ENCODE measurements at places on chromosomes 2 and 18. TPM values are rescaled to one million over a fixed set of nuclear protein-coding genes. Genes with fewer than 3 reads are reported as not detected.

DNA sequence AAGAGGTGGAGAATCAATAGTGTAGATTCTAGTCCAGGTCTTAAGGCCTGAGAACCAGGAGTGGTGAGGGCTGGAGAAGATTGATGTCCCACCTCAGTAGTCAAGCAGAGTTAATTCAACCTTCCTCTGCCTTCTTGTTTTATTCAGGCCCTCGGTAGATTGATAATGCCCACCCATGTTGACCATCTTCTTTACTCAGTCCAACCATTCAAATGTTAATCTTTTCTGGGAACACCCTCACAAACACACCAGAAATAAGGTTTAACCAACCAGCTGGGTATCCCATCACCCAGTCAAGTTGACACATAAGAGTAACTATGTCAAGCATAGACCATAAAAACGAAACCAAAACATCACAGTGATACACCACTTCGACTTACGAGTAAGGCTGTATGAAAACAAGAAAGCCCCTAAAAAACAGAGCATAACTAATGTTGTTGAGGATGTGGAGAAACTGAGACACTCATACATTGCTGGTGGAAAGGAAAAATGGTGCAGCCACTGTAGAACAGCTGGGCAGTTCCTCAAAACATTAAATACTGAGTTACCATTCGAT, 57.5 kb downstream of the SLC35F5 start:
- DNase-seq, result no peak
- peaks cover 2% of the 10 kb centered on the region for H3K36me3 ChIP-seq
- no peaks in the 10 kb centered on the region for H3K27me3 ChIP-seq
- no peak overlapping the region for H3K27ac ChIP-seq
- H3K4me1 ChIP-seq, result peaks cover 33% of the 10 kb centered on the region

GRCh38 chr2:49770919-49771318, 616.6 kb upstream of the FSHR start:
- no peaks in the 10 kb centered on the region for H3K4me1 ChIP-seq
- H3K4me3 ChIP-seq, result no peak overlapping the region
- no peaks in the 10 kb centered on the region for H3K36me3 ChIP-seq

GRCh38 chr2:241798081-241798630, 10.8 kb upstream of the NEU4 start:
- no peaks in the 10 kb centered on the region for H3K36me3 ChIP-seq
- no peak overlapping the region for H3K27ac ChIP-seq
- no peak overlapping the region for H3K4me3 ChIP-seq
- DNase-seq, result no peak

DNA sequence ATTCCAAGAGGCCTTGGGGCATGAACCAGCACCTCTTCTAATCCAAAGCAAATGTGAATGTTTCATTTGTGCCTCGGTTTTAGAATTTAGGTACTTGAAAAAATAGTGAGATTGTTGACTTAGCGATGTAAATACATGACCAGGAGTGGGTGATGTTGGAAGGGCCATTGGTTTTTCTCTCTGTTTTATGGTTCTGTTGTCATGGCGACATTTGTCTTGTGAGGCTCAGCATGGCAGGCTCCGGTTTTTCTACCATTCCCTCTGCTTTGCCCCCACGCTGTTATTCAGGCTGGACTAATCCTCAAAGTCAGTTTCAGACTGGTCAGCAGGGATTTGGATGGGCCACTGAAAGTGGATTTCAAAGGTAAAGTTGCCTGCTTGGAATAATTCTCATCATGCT, 255.4 kb downstream of the ALPK2 start:
- H3K27ac ChIP-seq, result no peak overlapping the region
- H3K4me1 ChIP-seq, result no peaks in the 10 kb centered on the region
- H3K4me3 ChIP-seq, result no peak overlapping the region

GRCh38 chr2:148524519-148524919, 120.0 kb upstream of the EPC2 start:
- peaks cover 85% of the 10 kb centered on the region for H3K4me1 ChIP-seq
- peaks cover 4% of the 10 kb centered on the region for H3K36me3 ChIP-seq
- DNase-seq, result peak; percentile 87

DNA sequence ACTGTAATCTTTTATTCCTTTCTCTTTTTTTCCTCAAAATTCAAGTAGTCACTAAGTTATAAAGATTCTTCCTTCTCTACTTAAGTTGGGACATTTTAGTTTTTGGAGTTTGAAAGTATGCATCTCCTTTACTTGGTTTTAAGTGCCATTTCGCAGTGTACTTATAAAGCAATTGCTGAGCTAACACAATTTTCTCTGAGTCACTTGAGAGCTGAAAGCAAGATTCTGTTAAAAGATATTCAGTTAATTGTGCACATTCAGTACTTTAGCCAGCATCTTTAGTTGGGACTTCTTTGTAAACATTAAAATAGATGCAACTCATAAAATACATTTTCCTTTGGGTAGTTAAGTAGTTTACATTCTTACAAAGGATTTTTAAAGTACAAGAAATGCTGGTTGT, 136.0 kb downstream of the GFPT1 start:
- H3K27me3 ChIP-seq, result peaks cover 25% of the 10 kb centered on the region
- no peaks in the 10 kb centered on the region for H3K36me3 ChIP-seq

DNA sequence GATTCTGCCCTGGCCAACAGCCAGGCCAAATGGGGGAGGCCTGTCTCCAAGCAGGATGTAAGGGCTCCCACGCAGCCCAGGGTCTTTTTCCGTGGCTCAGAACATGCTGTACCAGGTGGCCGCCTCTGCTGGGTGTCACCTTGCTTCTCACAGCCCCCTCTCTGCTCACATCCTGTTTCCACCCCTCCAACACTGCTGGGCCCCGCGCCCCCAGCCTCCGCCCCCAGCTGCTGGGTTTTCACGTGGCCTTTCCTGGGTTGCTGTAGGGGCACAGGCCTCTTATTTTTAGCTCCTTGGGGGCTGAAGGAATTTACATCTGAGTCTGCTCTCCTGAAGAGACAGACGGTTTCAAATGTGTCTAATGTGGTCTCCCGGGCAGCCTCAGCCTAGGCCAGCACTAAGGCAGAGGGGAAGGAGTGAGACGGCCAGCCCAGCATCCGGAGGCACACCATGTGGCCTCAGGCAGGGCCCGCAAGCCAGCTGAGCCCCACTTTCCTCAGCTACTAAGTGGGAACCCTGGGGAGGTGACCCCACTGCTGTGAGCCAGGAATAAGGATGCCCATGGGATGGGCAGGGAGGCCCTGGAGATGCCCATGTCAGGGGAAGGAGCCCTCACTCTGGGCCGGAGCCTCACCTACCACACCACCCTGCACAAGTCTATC, 18.7 kb upstream of the DUSP2 start:
- peaks cover 5% of the 10 kb centered on the region for H3K36me3 ChIP-seq
- no peaks in the 10 kb centered on the region for H3K27me3 ChIP-seq
- H3K4me1 ChIP-seq, result peaks cover 72% of the 10 kb centered on the region
- DNase-seq, result peak; percentile 90

DNA sequence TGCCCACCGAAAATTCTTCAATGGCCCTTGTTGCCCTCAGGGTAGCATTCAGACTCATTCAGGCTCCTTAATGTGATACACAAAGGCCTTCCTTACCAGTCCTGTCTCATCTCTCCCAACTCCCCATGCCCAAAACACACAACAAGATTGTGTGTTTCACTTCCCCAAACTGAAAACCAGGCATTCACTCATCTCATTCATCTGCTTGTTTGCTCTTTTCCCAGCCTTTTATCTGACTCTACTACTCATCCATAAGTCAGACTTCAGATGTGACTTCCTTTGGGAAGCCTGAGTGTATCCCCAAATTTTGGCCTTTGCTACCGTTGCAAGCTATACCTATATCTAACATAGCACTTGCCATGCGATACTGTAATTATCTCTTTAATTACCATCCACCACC, 9.7 kb upstream of the SLC39A10 start:
- no peak for DNase-seq
- H3K27me3 ChIP-seq, result no peaks in the 10 kb centered on the region
- H3K4me1 ChIP-seq, result peaks cover 20% of the 10 kb centered on the region
- H3K36me3 ChIP-seq, result no peaks in the 10 kb centered on the region
- no peak overlapping the region for H3K27ac ChIP-seq

GRCh38 chr18:50879302-50880118, 592 bp downstream of the ME2 start:
- peaks cover 32% of the 10 kb centered on the region for H3K4me1 ChIP-seq
- H3K36me3 ChIP-seq, result peaks cover 17% of the 10 kb centered on the region
- peak; percentile 24 for DNase-seq
- peak overlapping the region; percentile 98 for H3K4me3 ChIP-seq
- H3K27ac ChIP-seq, result peak overlapping the region; percentile 97

DNA sequence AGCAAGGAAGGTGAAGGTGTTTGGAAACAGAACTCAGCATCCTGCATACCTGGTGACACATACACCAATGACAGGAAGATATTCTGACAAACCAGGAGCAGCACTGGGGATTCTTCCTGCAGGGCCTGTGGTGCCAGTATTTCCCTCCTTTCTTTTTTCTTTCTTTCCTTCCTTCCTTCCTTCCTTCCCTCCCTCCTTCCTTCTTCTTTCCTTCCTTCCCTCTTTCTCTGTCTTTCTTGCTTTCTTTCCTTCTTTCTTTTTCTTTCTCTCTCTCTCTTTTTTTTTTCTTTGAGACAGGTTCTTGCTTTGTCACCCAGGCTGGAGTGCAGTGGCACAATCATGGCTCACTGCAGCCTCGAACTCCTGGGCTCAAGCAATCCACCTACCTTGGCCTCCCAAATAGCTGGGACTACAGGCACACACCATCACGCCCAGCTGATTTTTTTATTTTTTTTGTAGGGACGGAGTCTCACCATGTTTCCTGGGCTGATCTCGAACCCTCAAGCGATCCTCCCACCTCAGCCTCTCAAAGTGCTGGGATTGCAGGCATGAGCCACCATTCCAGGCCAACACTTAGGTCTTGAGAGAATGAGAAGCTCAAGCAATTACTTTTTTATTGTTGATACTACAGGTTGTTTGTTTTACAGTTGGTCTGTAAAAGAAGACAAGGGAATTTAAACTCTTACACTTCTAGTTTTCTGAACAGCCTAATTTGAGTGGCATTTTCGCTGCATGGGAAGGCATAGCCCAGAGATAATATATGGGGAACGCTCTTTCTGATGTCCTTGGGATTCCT, 54.7 kb upstream of the GATA6 start:
- no peak overlapping the region for H3K4me3 ChIP-seq
- H3K27ac ChIP-seq, result no peak overlapping the region
- no peaks in the 10 kb centered on the region for H3K36me3 ChIP-seq
- H3K27me3 ChIP-seq, result no peaks in the 10 kb centered on the region

- peaks cover 26% of the 10 kb centered on the region for H3K4me1 ChIP-seq
- no peak overlapping the region for H3K27ac ChIP-seq
- no peaks in the 10 kb centered on the region for H3K36me3 ChIP-seq
- H3K4me3 ChIP-seq, result no peak overlapping the region
Observed at GRCh38 chr2:234022424-234022823, 28.1 kb upstream of the SPP2 start.

GRCh38 chr2:112150447-112150846, 12.3 kb downstream of the FBLN7 start:
- no peak for DNase-seq
- H3K27ac ChIP-seq, result no peak overlapping the region
- no peaks in the 10 kb centered on the region for H3K36me3 ChIP-seq
- H3K27me3 ChIP-seq, result no peaks in the 10 kb centered on the region
- no peak overlapping the region for H3K4me3 ChIP-seq
- peaks cover 26% of the 10 kb centered on the region for H3K4me1 ChIP-seq

GRCh38 chr18:70634576-70635147, 345.8 kb downstream of the SOCS6 start:
- peaks cover 3% of the 10 kb centered on the region for H3K36me3 ChIP-seq
- no peaks in the 10 kb centered on the region for H3K27me3 ChIP-seq
- no peak for DNase-seq
- no peak overlapping the region for H3K27ac ChIP-seq
- peaks cover 20% of the 10 kb centered on the region for H3K4me1 ChIP-seq

GRCh38 chr2:37856101-37856751, 68.9 kb upstream of the RMDN2 start:
- peaks cover 9% of the 10 kb centered on the region for H3K27me3 ChIP-seq
- peaks cover 15% of the 10 kb centered on the region for H3K4me1 ChIP-seq
- H3K36me3 ChIP-seq, result no peaks in the 10 kb centered on the region
- no peak overlapping the region for H3K4me3 ChIP-seq
- DNase-seq, result no peak

DNA sequence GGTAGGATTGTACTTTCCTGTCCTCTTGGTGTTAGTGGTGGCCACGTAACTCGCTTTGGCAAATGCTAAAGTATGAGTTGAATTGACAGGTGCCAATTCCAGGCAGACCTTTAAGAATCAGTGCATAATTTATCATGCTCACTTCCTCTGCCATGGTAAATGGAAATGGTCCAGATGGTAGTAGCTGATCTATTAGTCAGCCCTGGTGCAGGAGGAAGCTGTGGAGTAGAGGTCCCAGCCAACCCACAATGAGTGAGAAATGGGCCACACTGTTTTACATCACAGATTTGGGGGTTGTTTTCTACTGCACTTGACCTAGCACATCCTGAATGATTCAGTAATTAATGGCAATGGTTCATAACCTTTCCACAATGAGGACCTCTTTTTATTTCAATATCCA, 104.4 kb downstream of the RGPD3 start:
- no peaks in the 10 kb centered on the region for H3K36me3 ChIP-seq
- peaks cover 2% of the 10 kb centered on the region for H3K27me3 ChIP-seq
- H3K4me1 ChIP-seq, result peaks cover 2% of the 10 kb centered on the region
- H3K27ac ChIP-seq, result no peak overlapping the region

GRCh38 chr2:111209045-111209514, 88.4 kb downstream of the BCL2L11 start:
- H3K4me1 ChIP-seq, result peaks cover 10% of the 10 kb centered on the region
- H3K27me3 ChIP-seq, result peaks cover 14% of the 10 kb centered on the region
- H3K27ac ChIP-seq, result no peak overlapping the region
- DNase-seq, result peak; percentile 71
- H3K36me3 ChIP-seq, result peaks cover 1% of the 10 kb centered on the region

GRCh38 chr2:202035089-202035940, 1.7 kb downstream of the FZD7 start:
- DNase-seq, result peak; percentile 48
- H3K36me3 ChIP-seq, result no peaks in the 10 kb centered on the region
- peaks cover 12% of the 10 kb centered on the region for H3K4me1 ChIP-seq
- peak overlapping the region; percentile 79 for H3K4me3 ChIP-seq
- H3K27me3 ChIP-seq, result peaks cover 32% of the 10 kb centered on the region

DNA sequence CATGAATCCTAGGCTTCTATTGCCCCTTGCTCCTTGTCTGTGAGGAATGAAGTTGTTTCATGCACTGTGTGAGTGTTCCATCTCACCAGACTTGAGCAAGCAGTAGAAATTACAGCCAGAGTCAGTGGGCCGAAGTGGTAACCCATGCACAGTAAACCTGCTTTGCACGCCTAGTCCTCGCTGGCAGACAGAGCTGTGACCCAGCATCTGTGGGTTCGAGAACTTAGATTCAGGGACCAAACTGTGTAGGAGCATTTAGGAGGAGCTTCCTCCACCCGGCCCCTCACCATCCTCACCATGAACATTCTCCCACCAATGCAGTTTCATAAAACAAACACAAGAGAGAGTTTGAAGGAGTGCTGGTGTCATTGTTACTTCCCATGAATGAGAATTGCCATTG, 21.6 kb upstream of the TEX51 start:
- H3K27me3 ChIP-seq, result no peaks in the 10 kb centered on the region
- no peaks in the 10 kb centered on the region for H3K4me1 ChIP-seq
- no peak overlapping the region for H3K4me3 ChIP-seq
- DNase-seq, result no peak
- no peak overlapping the region for H3K27ac ChIP-seq
- peaks cover 1% of the 10 kb centered on the region for H3K36me3 ChIP-seq

The DNER gene
- not detected for total RNA-seq

The CRYBA2 gene
- not detected for total RNA-seq

The CHRNG gene
- total RNA-seq, result not detected

The TMEM185B gene
- total RNA-seq, result 12.2 TPM

Data from activated naive CD4-positive, alpha-beta T cell treated with anti-CD3 and anti-CD28 coated beads for 36 hours (primary cell).